NCI-H187 treated with DMSO at 0.1 percent for 48 hours (cell line): ENCODE measurements at places on chromosomes 4 and X.
A peak's percentile ranks its signal among the peaks of the same experiment; 100 is the strongest.

- DNase-seq = no peak
These were observed 65.5 kb upstream of the SLC34A2 start for GRCh38 chr4:25590171-25590570.

DNA sequence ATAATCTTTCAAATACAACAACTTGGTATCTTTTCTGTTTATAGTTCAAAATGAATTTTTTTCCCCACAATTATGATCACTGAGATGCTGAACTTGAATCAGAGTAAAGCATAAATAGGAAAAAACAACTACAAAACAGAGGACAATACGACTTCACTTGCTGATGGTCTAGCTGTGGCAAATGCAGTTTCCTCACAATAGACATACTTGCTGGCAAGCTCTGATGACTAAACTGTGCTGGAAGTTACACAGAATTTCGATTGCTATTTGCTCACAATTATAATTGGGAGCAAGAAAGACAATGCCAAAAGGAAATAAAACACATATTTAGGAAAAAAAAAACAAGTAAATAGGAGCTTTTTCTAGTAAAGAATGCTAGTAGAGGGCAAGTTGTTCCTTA, 14.7 kb downstream of the VEGFC start:
- no peak for DNase-seq

DNA sequence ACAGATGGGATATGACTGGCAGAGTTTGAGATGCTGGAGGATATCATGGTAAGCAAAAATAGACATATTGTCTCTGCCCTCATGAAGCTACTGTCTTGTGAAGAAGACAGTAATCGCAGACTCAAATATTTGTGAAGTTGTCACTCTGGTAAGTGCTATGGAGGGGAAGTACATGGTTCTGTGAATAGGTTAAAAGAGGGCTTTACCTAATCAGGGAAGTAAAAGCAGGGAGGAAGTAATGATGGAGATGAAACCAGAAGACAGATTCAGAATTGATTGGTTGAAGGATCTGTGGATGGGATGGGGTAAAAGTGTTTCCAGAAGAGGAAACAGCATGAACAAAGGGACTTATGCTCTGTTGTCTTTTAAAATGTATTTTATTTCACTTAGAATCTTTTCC, 19.3 kb upstream of the MAGED1 start:
- no peak for DNase-seq

DNA sequence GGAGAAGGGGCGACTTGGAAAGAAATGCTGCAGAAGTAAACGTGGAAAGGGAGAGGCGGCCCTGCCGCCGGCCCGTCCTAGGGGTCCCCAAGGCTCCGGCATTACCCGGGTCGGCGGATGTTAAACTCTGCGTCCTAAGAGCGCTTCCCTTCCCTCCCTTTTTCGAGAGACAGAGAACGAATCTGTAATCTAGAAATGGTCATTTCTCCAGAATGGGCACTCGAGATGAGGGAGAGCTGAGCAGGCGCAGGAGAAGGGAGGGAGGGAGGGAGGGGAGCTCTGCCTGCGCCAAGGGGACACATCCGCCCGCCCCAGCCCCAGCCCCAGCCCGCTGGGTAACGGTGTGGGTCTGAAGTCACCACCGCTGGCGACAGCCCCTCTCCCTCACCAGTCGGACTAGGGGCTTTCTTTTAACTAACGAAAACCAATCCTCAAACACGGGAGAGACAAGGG, 1.7 kb downstream of the HCFC1 start:
- peak; percentile 40 for DNase-seq
